ENCODE measurements at places on chromosomes 5 and 9. TPM values are rescaled to one million over a fixed set of nuclear protein-coding genes. Genes with fewer than 3 reads are reported as not detected.

IL17B gene
- not detected for total RNA-seq

PCDH1 gene
- total RNA-seq, result not detected

RMRP gene
- 26,359 TPM for total RNA-seq

ACOT12 gene
- total RNA-seq, result not detected

GFM2 gene
- 11.0 TPM for total RNA-seq

RASEF gene
- not detected for total RNA-seq

CD274 gene
- 3.7 TPM for total RNA-seq

CER1 gene
- total RNA-seq, result not detected

PCDHA9 gene
- total RNA-seq, result not detected

RPL37 gene
- total RNA-seq, result 2,804 TPM

GDF9 gene
- total RNA-seq, result 0.43 TPM

DNA sequence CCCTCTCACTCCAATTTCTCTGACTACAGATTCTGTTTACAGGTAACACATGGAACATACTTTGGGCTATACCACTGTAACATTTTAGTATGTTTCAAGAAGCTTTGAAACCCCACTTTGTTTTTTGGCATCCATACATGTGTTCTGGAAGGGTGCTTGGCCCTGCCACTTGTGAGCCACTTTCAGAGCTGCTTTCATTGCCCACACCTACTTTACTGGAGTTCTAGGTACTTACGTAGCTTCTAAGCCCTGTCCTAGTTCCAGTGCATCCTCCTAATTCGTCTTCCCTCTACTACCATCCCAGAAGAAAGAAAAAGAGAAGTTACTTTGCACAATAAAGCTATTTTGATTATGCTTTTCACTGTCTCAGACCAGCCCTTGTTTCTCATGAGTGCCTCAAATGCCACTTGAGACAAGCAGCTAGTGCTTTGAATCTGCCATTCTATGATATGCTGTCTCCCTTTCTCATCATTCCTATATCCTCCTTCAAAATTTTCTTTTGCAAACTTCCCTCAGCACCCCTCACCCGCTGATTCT is 26.5 kb upstream of the C5orf47 start:
- DNase-seq, result no peak

- DNase-seq, result no peak
These were observed 14.1 kb downstream of the CAPSL start for GRCh38 chr5:35924122-35924949.

- no peak for DNase-seq
These were observed 57.2 kb upstream of the LPAR1 start for GRCh38 chr9:111095441-111095840.

- DNase-seq, result no peak
These were observed 53.4 kb downstream of the DUSP1 start for GRCh38 chr5:172717481-172718195.

GRCh38 chr9:120693700-120694008 is 20.6 kb downstream of the MEGF9 start:
- DNase-seq, result no peak

DNA sequence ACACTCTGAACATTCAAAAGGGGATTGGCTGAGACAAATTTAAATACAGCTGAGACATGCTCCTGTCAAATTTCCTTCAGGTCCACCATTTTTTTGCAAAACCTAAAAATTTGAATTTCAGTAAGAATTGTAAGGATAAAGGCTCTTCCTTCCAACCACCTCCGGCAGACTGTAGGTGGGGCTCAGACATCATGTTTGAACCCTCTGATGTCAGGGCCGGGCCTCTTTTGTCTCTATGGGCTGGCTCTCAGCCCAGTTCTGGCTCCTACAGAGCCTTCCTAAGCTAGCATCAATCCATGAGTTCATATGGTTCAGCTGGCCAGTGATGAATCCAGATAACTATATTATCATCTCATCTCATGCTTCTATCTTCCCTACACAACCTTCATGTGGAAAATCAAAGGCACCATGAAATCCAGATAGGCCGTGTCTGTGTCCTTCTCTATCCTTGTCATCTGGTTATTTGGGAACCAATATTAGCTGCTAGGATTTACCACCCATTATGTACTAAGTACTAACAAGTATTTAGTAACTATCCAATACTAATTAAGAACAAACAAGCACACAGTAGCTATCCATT is 44.2 kb downstream of the NIPSNAP3B start:
- DNase-seq, result peak; percentile 11

GRCh38 chr5:167440846-167441245 is 850.6 kb upstream of the WWC1 start:
- no peak for DNase-seq

- no peak for DNase-seq
These were observed 269.1 kb downstream of the RFX3 start for GRCh38 chr9:3256571-3257330.

DNA sequence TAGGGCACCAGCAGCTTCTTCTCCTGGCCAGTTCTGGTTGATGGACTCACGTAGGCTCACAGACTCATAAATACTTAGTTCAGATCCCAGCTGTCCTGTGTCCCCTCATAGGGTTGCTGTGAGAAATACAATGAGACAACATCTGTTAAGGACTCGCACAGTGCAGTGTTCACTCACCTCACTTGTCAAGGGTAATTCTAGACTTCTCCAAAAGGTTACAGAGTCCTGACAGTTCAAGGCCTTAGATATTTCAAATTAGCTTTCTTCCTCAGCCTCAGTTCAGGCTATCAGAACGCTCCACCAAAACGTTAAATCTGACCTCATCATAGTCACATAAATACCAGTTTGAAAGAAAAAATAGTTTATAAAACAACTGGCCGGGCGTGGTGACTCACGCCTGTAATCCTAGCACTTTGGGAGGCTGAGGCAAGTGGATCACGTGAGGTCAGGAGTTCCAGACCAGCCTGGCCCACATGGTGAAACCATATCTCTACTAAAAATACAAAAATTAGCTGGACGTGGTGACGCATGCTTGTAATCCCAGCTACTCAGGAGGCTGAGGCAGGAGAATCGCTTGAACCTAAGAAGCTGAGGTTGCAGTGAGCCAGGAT is 106.3 kb downstream of the UGCG start:
- no peak for DNase-seq

DNA sequence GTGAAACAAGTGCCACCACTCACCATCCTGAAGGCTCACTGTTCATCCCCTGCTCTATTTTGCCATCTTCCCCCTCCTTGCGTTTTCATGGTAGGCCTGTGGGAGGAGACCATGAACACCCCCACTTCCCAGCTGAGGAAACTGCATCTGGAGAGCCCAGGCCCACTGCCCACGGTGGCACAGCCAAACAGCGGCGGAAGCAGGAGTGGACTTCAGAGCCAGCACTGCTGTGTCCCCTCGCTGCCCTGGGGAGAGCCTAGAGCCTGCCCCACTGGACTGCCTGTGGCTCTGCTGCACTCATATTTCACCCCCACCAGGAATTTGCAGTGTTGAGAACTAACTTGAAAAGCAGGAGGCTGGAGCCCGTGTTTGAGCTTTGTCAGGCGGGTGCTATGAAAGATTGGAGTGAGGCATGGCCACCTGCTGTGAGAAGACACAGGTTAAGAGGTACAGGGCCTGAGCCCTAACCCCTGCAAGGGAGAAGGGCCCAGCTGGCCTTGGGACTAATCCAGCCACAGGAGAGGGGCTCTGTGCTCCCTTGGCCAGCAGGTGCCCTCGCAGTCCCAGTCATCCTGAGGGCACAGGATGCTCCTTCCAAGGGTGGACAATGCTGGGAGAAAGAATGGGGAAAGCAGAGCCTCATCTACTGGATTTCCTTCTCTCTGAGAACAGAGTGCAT is 79.0 kb downstream of the MACROH2A1 start:
- DNase-seq, result no peak

- no peak for DNase-seq
These were observed 105.3 kb upstream of the COL5A1 start for GRCh38 chr9:134536101-134536900.

DNA sequence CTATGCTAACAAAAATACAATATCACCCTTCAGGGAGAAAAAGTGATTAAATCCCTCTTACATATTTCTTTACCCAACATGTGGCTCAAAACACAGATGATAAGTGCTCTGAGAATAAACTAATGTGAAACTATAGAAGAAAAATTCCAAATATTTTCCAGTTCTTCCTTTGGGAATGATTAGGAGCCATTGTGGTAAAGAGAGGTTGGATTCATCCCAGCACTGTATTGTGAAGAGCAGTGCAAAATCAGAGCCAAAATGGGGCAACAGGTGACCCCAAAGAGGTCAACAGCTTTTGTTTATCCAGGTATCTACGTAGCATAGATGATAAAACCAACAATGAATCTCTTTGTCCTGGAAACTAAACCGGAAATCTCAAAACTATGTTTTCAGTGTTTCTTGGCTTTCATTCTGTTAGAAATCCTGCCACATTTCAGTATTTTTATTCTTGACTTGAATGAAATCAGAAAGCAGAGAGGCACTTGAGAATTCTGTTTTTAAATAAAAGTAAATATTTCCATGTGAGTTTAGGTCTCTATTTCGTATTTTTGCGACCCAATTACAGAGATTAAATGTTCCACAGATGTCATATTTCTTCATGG is 120.4 kb upstream of the FST start:
- no peak for DNase-seq

DNA sequence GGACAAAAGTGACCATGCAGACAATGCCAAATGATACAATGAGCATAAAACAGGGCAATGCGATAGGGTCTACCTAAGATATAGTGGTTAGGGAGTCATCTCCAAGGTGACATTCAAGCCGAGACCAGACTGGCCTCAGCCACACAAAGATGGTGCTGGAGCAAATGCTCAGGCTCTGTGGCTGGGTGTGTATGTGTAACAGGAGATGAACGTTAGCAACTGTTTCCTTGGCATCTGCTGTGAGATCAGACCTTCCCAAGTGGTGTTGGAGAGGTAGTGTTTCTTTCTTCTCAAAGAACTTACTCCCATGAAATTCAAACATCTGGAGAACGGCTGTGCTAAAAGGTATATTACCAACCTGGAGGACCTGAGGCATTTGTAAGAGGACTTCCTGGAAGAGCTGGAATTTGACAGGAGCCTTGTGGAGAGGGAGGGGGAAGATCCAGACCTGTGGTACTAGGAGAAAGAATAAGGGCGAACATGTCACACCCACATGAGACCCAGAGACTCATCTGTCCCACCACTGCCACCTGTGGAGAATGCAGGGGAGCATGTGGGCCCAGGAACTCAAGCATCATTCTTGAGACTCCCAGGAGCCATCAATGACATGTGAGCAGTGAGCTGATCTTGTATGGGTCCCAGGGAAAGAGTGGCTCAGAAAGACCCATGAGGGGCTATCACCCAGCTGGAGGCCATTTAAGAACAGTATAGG is 21.4 kb upstream of the ANXA6 start:
- DNase-seq, result no peak

DNA sequence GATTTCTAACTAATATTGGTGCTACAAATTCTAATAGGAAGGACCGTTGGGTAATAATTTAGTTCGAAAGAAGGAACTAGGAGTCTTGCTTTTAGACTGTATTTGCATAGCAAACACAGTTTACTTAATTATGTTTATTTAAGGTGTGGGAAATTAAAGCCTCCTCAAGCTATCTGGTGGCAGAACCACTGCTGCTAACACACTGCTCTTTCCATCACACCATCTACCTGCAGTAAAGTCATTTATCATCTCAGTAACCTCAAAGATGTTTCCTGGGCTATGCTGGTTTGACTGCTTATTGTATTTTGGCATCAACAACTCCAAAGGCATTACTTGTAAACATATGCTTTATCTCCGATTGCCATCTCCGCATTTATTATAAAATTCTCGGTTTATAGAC is 114.3 kb downstream of the DEPDC1B start:
- no peak for DNase-seq

GRCh38 chr5:81852291-81853029 is 101.6 kb upstream of the SSBP2 start:
- DNase-seq, result peak; percentile 23
